ENCODE measurements at places on chromosomes 2 and 18.

DNA sequence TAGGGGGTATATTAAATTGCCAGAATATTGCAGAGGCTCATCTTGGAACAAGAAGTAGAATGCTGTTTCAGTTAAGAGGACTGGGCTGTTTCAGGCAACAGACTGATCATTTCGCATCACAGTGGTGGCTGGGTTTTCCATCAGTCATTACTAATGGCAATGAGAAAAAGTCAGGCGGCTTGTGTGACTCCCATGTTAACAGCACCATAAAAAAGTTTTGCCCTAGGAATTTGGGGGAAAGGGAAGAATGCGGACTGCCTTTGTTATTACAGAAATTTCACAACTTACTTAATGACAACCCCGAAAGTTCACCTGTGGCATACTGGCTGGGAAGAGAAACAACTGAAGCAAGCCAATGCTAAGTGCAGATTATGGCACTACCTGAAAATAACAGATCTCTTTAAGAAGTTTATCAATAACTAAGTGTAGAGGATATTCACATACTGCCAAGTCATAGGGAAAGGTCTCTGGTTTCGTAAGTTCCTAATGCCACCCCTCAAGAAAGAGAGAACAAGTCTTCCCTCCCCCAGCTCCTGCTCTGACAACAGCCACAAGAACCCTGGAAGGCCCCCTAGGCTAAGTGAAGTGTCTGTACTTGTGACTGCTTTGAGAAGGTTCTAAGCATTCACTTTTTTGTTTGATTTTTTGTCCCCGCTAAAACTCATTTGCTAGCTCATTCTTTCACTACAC lies 40.5 kb upstream of the AP1S3 start:
- DNase-seq, result no peak

GRCh38 chr2:102304711-102305611 lies 6.4 kb upstream of the IL1RL1 start:
- DNase-seq, result peak; percentile 21

GRCh38 chr2:46469116-46469515 lies 10.2 kb upstream of the TMEM247 start:
- no peak for DNase-seq

DNA sequence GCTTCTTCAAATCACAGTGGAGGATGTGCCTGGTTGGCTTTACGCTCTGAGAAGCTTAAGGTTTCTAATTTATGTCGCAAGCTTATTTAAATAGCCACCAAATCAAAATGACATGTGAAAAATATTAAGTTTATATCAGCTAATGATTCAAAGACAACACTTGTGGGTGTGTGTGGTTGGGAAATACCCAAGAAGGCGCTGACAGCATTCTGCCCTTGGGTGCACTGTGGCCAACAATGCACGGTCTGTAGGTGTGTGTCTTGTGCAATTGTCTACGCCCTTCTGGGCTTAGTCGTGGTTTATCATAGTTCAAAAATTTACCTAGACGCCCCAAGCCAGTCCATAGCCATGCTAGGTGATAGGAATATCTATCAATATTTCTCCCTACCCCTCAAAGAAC lies 60.9 kb downstream of the KCTD1 start:
- DNase-seq, result peak; percentile 41

GRCh38 chr2:27109083-27109482 lies 9.8 kb downstream of the CGREF1 start:
- DNase-seq, result no peak

DNA sequence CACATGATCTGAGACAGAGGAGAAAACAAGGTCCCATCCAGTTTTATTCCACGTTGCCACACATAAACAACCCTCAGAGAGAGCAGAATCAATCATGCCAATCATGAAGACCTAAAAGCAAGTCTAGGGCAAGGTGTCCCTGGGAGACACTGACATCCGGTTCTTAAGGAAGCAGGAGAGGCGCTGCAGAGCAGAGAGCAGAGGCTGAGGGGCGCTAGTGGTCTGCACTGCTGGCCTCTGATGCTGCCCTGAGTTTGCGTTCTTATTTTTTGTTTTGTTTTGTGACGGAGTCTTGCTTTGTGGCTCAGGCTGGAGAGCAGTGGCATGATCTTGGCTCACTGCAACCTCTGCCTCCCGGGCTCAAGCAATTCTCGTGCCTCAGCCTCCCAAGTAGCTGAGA lies 83.3 kb downstream of the SMIM21 start:
- no peak for DNase-seq

- no peak for DNase-seq
Measured at GRCh38 chr2:236040600-236041328, 127.4 kb downstream of the GBX2 start.

DNA sequence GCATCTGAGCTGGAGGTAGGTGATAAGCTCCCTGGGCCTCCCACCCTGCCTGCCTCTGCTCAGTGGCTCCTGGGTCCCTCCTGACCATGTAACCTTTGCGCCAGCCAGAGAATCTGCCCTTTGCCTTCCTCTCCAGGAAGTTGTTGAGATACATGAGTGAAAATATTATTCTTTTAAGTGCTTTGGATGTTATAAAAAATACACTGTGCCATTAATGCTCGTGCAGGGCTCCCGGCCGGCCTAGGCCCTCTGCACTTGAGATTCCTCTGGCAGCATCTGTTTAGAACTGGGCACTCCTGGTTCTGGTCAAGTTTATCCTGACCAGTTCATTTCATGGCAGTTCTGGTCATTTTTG lies 18.8 kb downstream of the AGAP1 start:
- no peak for DNase-seq

GRCh38 chr2:144518748-144519596 lies 947 bp downstream of the ZEB2 start:
- DNase-seq, result no peak

- DNase-seq, result no peak
Measured at GRCh38 chr2:160465406-160465805, 28.2 kb downstream of the RBMS1 start.

DNA sequence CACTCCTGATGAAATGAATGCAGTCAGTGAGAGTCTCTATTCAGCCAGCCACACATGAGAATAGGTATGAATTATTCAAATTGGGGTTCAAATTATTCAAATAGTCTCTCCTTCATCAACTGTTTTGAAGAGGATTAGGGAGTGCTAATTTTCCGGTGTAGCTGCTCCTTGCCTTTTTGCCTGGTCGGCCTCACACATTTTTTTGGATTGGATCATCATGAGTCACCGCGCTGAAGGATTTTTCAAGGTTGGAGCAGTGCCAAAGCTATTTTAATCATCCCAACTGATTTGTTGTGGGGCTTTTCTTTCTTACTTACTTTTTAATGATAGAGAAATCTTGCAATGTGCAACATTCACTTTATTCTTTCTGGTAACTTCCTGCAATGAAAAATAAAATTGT lies 2.4 kb upstream of the DTNA start:
- peak; percentile 66 for DNase-seq

DNA sequence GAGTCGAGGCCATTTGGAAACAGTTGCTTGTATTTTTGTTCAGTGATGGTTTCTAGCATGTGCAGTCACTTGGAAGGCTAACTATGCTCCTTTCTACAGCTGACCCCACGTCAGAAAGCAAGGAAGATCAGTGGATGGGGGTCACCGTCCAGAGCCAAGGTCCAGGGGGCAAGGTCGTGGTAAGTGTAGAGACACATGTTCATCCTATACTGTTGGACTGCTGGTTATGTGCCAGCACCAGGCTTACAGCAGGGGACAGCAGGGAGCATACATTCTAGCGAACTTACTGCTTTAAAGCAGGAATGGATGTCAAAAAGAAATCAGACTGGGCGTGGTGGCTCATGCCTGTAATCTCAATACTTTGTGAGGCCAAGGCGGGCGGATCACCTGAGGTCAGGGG lies 40.0 kb downstream of the ITGA6 start:
- DNase-seq, result no peak

GRCh38 chr2:33380001-33380609 lies 96.3 kb upstream of the RASGRP3 start:
- DNase-seq, result no peak
